ENCODE measurements at places on chromosomes 6 and 20. TPM values are rescaled to one million over a fixed set of nuclear protein-coding genes. Genes with fewer than 3 reads are reported as not detected.

Gene CPNE5
- 0.37 TPM for polyA plus RNA-seq

Gene SIRPG
- not detected for polyA plus RNA-seq

Gene PXDC1
- 0.78 TPM for polyA plus RNA-seq

Gene ZNF341
- polyA plus RNA-seq: 3.6 TPM

Gene SLC22A7
- 0.14 TPM for polyA plus RNA-seq

Gene TUBB2B
- polyA plus RNA-seq: 355 TPM

Gene DDO
- polyA plus RNA-seq: not detected

Gene ZC2HC1B
- not detected for polyA plus RNA-seq

Gene LAMA4
- polyA plus RNA-seq: 2.8 TPM

Gene KCNS1
- 0.30 TPM for polyA plus RNA-seq

DNA sequence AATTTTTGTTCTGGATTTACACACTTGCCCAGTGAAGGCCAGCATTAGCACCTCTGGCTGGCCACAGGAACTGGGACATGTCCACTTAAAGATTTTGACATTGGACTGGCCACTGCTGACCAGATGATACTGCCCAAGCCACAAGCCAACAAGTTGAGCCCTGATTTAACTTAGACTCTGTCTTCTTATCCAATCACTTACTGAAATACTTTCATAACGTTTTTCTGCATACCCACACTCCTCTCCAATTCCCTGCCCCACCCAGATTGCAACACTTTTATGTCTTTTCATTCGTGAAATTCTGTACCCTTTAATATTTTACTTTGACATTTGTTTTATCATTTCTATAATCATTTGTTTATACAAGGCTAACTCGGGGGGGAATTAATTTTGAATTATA lies 170.3 kb upstream of the TAB2 start:
- no peak for DNase-seq

GRCh38 chr6:131890091-131890490 lies 61.1 kb downstream of the CCN2 start:
- DNase-seq: no peak

GRCh38 chr6:72952808-72953630 lies 272.3 kb downstream of the KHDC1L start:
- DNase-seq: no peak

GRCh38 chr6:89559487-89559886 lies 79.1 kb downstream of the LYRM2 start:
- DNase-seq: peak; percentile 39

- DNase-seq: no peak
Observed at GRCh38 chr20:17345321-17345720, 118.5 kb downstream of the PCSK2 start.

- DNase-seq: no peak
Observed at GRCh38 chr6:105819745-105820144, 266.4 kb upstream of the PRDM1 start.

DNA sequence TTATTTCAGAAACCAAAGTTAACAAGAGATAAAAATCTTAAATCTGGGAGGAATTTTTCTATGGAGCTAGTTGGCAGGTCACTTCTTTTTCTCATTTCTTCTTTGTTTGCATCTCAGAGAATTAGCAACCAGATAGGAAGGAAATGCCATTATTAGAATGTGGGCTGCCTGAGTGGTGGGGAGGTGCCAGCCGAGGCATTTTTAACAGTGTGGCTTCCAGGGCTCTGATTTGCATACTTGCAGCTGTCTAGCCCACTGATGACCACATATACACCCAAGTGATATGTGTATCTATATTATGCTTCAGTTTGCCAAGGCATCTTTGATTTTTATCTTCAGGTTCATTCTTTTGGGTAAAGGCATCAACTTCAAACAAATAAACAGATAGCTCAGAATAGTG lies 206.7 kb downstream of the CLIC5 start:
- no peak for DNase-seq

DNA sequence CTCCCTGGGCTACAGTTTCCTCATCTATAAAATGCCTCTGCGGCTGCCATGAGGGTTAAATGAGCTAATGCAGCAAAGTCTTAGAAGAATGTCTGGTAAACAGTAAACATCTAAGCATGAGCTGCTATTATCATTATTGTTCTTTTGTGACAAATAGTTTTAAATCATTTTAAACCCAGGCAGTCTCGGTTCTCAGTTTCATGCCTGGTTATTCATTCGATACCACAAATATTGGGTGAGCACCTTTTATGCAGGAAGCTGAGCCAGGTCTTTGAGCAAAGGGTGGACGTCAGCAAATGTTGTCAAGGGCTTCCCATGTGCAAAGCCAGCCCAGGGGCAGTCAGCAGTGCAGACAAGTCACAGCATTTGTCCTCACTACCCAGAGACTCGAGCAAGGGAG lies 128.7 kb downstream of the NFATC2 start:
- DNase-seq: no peak

DNA sequence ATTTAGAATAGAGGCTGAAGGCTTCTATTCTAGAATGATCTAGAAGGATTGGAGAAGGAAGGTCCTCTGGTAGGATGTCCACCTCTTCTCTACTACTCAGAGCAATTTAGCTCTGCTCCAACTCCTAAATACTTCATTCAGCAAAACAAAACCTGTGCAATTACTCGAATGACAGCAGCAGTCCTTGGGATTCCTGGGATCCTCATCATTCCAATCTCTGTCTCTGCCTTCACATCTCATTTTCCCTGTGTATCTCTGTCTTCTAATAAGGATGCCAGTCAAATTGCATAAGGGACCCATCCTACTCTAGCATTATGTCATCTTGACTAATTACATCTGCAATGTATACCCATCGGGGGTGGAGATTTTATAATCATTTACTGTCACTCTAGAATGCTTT lies 5.5 kb upstream of the AIG1 start:
- peak; percentile 22 for DNase-seq

DNA sequence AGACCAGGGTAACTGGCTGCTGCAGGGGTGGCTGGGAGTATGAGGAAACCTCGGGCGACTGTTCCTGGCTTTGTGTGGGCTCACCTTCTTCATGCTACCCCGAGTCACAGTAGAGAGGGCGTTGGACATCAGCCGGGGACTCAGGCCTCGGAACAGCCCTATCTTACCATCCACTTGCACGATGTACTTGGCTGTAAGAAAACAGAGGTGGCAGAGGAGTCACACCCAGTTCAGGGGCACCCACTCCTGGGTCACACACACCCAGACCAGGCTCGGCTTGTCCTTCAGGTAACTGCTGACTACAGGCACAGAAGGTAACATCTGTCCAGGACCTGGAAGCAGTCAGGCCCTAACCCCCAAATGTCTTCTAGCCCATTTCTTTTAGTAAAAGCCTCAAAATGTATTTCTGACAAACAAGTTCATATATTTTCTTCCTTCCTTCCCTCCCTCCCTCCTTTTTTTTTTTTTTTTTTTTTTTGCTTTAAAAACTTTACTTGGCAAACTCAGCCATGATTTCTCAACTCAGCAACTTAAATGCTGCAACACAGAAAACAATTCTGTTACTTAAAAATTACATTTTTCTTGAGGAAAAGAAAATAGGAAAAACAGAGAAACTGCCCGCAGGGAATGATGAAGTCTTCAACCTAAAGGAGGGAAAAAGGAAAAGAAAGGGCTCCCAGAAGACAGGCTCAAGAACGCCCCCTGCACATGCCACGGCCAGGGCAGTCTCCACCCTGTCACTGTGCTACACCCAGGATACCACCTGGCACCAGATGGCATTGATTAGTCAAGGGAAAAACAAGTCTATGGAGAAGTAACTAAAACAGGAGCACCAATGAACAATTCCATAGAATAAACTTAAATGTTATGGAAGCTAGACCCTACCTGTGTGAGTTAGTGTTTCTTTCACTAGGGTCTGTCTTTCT lies 7.3 kb downstream of the MTCH1 start:
- no peak for DNase-seq

GRCh38 chr20:24423390-24424313 lies 45.8 kb upstream of the SYNDIG1 start:
- peak; percentile 31 for DNase-seq

DNA sequence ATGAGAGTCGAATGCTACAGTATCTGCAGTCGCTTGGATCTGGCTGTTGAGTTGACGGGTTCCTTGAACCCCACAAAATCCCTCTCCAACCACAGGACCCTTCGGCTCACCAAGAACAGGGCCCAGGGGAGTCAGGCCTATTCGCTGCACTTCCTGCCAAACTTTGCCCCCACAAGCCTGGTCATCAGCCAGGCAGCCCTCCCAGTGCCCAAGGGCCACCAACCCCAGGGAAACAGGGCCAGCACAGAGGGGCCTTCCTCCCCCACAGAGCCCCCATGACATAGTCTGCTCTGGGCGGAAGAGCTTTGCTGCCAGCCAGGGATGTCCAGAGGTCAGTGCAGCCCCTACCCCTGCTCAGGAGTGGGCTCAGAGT lies 34.5 kb upstream of the MRGBP start:
- DNase-seq: no peak

DNA sequence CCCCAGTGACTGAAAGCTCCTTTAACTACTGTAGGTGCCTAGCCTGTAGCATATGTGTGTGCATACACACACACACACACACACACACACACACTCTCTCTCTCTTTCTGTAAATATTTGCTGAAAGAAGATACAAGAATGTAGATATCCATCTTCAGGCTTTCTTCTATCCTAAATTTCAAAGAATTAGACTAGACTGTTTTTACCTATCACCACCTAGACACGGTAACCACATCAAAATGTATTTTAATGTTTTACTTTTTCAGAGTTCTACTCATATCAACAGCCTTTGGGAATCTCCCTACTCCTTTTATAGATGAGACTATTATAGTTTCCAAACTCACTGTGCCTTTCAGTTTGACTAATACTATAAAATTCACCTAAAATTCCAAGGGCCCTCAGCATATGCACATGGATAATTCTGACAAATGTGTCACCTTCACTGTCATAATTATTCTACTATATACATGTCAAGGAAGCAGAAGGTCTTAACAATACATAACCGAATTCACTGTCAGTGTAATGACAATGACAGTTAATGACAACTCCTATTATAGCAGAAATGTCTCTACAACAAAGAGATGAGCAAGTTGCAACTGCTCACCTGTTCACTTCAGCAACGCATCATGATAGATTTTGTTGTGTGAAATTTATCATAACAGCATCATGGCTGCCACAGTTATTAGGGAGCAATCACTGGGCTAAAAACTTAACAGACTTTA lies 236.5 kb downstream of the GMPR start:
- no peak for DNase-seq

DNA sequence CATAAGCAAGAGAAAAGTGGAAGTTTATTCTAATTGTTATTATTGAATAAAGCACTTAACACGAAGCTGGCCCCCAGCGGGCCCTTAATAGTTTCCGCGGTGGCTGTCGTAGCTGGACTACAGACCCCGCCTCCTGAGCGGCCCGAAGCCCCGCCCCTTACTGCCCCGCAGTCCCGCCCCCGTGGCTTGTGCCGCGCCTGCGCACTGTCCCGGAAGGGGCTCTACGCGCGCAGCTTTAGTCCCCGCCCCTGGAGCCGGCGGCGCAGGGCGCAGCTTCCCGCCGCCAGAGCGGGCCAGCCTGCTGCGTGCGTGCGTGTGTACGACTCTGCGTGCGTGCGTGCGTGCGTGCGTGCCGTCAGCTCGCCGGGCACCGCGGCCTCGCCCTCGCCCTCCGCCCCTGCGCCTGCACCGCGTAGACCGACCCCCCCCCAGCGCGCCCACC lies at the start of gene VAPB:
Gene VAPB (plus strand): TSS at position 348 of the 442 bp plus-strand sequence. CDS start 231 bp downstream, outside the sequence.
- peak; percentile 96 for DNase-seq

GRCh38 chr6:158660333-158660754 lies 10.5 kb downstream of the SYTL3 start:
- DNase-seq: peak; percentile 80

DNA sequence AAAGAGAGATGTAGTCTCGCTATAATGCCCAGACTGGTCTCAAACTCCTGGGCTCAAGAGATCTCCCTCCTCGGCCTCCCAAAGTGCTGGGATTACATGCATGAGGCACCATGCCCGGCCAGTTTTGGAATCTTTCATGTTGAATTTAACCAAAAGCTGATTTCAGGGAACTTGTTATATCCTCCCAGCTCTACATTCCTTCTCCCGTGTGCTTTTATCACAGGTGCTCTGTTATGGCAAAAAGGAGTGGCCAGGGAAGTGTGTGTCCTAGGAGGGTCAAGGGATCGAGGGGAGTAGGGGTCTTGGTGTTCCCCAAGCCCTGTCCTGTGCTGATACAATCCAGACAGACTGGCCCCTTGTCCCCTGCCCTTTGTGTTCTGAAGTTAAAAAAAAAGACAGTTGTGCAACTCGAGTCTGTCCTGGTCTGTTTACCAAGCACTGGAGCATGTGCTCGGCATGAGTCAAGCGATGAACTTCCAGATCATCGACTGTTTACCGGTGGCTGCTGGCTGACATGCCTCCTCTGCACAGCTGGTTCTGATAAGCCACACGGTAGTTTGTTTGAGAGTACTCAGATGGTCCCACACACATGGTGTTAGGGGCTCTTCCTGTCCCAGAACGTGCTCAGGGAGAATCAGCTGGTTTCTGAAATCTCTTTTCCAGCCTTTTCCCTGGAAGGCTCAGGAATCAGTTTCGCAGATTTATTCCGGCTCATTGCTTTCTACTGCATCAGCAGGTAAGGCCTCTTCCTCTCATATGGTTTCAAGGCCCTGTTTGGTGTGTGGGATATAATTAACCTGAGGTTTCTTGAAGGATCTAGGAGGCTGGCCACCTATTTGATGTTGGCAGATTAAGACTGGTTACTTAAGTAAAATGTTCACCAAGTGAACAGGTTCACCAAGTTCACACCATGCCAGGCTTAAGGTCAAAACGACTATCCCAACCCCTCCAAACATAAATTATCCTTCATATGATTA lies 52.6 kb upstream of the NAA20 start:
- DNase-seq: no peak

DNA sequence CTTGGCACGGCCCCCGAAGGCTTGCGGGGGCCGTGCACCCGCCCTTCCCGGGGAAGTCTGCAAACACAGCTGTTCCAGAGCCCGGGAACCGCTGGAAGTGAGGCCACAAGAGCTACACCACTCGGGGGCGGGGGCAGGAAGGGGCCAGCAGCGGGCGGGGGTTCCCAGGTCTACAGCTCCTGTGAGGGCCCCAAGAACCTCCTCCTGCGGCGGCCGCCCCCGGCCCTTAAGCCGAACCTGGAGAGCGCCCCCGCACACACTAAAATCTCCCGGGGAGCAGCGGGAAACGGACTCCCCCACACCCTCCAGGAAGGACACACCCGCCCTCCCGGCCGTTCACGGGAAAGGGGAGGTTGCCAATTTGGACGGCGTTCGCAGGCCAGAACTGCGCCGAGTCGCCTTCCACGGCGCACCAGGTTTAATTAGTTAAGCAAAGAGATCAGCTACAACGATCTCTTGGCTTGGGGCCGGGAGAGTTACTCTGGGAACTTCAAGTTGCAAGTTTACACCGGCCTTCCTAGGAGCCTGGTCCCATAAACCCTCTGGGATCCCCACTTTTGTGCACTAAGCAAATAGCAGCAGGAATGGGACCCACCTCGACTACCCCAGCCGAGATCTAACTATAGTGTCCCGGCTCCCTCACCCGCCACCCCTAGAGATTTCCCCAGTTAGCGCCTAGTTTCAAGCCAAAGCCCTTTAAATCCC lies 1.7 kb downstream of the JAG1 start:
- peak; percentile 72 for DNase-seq

- no peak for DNase-seq
Observed at GRCh38 chr6:81145506-81145905, 607.0 kb downstream of the TENT5A start.

DNA sequence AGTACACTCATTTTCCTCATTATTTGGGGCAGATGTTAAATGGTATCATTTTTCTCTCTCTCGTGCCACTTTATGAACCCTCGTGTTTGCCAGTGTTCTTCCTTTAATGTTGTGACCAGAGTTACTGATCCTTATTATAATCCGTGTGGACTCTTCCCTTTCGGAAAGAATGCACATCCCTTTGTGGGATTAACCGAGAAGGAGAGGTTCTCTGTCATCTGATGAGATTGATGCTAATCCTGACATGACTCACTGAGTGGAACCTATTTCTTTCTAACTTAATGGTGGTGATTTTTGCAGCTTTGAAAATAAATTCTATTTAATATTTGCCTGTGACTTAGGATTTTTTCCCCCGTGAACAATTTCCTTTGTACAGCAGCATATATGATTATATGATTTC lies 300.0 kb upstream of the MAN1A1 start:
- DNase-seq: no peak

Measured in GM23338 (cell line).